NCI-H1105 treated with DMSO at 0.1 percent for 48 hours (cell line): ENCODE measurements at places on chromosomes 6 and 20.

DNA sequence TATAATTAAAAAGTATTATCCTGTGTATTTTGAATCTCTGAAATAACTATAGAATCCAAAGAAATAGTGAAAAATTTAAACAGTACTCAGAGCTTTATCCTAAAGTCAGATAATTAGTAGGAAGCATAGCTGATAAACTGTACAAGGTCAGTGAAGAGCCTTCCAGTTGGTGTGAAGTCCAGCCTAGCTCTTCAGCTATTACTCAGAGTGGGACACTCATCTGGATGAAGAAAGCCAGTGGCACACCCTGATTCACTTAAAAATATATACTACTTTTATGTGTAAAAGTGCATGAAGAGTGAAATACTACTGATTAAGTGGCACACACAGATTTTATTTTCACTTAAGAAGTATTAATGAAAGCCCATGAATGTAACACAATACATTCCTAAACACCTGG, 3.1 kb downstream of the IFNGR1 start:
- DNase-seq = no peak

DNA sequence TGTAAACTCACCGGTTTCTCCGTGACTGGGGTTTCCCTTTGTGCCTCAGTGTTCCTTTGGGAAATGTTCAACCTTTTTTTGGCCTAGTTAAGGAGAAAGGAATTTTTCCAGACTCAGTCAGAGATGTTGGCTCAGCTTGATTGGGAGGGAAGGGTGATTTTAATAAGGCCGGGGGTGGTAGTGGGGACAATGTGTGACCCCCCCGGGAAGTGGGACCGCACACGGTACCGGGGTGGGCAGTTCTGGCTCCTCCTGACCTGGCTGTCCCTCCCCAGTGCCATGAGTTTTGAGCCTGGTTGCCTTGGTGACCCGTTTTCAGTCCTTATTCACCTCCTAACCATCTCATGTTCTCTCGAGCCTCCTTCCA, 132.7 kb downstream of the SNX5 start:
- DNase-seq = no peak

GRCh38 chr6:69285054-69285453, 511.8 kb downstream of the LMBRD1 start:
- no peak for DNase-seq

DNA sequence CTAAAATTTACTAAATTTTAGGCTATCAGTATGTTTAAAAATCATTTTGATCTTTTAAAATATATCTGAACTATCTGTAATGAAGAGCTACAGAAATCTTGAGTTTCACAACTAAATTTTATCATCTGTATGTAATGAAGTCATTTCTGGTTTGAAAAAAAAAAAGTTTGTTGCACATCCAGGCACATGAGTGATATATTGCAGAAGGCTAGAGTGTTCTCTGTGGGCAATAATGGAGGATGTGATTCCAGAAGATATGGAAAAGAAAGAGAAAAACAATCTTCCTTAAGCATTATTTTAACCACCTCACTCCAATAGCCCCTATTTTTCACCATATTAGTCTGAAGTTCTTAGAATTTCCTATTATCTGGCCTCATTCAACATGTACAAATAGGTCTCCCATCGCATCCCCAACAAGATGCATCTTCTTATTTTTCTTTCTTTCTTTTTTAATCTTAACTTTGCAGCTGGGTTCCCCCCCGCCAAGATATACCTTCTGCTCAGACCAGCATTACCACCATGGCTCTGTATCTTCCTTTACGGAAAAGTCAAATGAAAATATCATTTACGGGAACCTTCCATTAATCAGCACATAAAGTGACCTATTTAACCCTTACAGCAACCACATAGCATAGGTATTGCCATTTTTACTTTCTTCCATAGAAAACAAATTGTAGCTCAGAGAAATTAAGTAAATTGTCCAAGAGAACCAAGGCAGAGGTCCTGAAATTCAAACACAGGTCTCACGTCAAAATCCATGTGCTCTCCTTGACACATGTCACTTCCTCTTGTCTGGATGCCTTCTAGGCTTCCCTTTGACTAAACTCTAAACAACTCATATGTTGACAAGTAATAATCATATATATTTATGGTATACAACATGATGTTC, 116.9 kb downstream of the KIF13A start:
- DNase-seq = no peak

GRCh38 chr20:57759724-57760123, 49.9 kb upstream of the PMEPA1 start:
- no peak for DNase-seq

DNA sequence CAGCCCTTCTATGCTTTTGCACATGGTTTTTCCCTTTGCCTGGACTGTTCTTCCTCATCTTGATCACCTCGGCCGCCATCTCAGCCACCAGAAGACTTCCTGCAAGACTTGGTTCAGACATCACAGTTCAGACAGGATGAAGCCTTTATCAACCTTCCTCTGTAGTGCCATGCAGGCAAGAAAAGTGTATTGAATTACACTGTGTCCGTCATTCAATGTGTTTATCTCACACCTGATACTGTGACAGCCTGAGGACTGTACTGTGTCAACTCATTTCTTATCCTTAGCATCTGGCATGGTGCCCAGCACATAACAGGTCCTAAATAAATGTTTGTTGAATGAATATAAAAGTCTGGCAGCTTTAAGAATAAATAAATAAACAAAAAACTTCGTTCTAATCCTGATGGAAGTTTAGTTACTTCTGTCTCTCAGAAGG, 133.3 kb upstream of the MAN1A1 start:
- no peak for DNase-seq

GRCh38 chr6:142088858-142089216, 43.9 kb upstream of the GJE1 start:
- DNase-seq = no peak

- DNase-seq = no peak
These were observed 90.8 kb downstream of the FRK start for GRCh38 chr6:115969930-115970273.
